Caki2 (cell line): ENCODE measurements at places on chromosomes 4 and X. TPM values are rescaled to one million over a fixed set of nuclear protein-coding genes. Genes with fewer than 3 reads are reported as not detected.

Gene GRSF1
- total RNA-seq: 95.2 and 97.6 TPM in 2 replicates

Gene IBSP
- total RNA-seq: not detected in 2 replicates

Gene TCP11X1
- total RNA-seq: not detected in 2 replicates

Gene QRFPR
- 3.4 and 13.8 TPM in 2 replicates for total RNA-seq

Gene HTN3
- not detected in 2 replicates for total RNA-seq

Gene DCK
- total RNA-seq: 19.1 and 25.8 TPM in 2 replicates

Gene ATOH1
- total RNA-seq: not detected in 2 replicates

Gene SOD3
- total RNA-seq: 108 and 112 TPM in 2 replicates

Gene PPARGC1A
- total RNA-seq: 1.4 and 1.6 TPM in 2 replicates

Gene GRIA2
- total RNA-seq: not detected in 2 replicates

Gene HHIP
- 1.4 and 17.2 TPM in 2 replicates for total RNA-seq

Gene SLBP
- 86.1 and 93.8 TPM in 2 replicates for total RNA-seq

Gene SLC6A8
- 1.7 and 2.1 TPM in 2 replicates for total RNA-seq

Gene GATA1
- total RNA-seq: not detected in 2 replicates

Gene NUP62CL
- total RNA-seq: 4.6 and 5.8 TPM in 2 replicates

Gene NEIL3
- total RNA-seq: 16.3 and 20.7 TPM in 2 replicates

Gene RBMXL3
- total RNA-seq: not detected in 2 replicates

Gene RGN
- not detected in 2 replicates for total RNA-seq

Gene BMP2K
- total RNA-seq: 28.4 and 53.5 TPM in 2 replicates

Gene BEX3
- total RNA-seq: 289 and 328 TPM in 2 replicates

Gene UGT2B15
- not detected in 2 replicates for total RNA-seq

Gene OPRPN
- total RNA-seq: not detected in 2 replicates

Gene ADGRG4
- total RNA-seq: not detected in 2 replicates

Gene CLDN22
- total RNA-seq: not detected in 2 replicates

Gene TRIM61
- not detected in 2 replicates for total RNA-seq

Gene ERCC6L
- 3.4 and 5.5 TPM in 2 replicates for total RNA-seq

Gene COX7B2
- total RNA-seq: not detected in 2 replicates

Gene PPEF2
- not detected in 2 replicates for total RNA-seq

Gene ASB11
- total RNA-seq: not detected in 2 replicates

Gene CCSER1
- 0.98 and 2.3 TPM in 2 replicates for total RNA-seq

Gene ARHGAP24
- 0.67 and 1.2 TPM in 2 replicates for total RNA-seq

Gene PPEF1
- total RNA-seq: not detected in 2 replicates

Gene EVC
- total RNA-seq: 11.5 and 24.0 TPM in 2 replicates

Gene MAGEB10
- not detected in 2 replicates for total RNA-seq

Gene TTC29
- total RNA-seq: not detected in 2 replicates

Gene CDKL5
- total RNA-seq: 0.34 and 0.35 TPM in 2 replicates

Gene GUCY1A1
- 15.5 and 17.2 TPM in 2 replicates for total RNA-seq

Gene PTTG2
- not detected in 2 replicates for total RNA-seq

Gene FATE1
- total RNA-seq: not detected in 2 replicates

Gene TEX13C
- not detected in 2 replicates for total RNA-seq

Gene DCHS2
- 0.34 and 3.0 TPM in 2 replicates for total RNA-seq

Gene CSAG2
- not detected in 2 replicates for total RNA-seq

Gene PROM1
- total RNA-seq: 0.17 TPM in 1 of 2 replicates, not detected in the other

Gene SH2D1A
- total RNA-seq: not detected in 2 replicates

Gene RAB33A
- total RNA-seq: not detected in 2 replicates

Gene GIMD1
- total RNA-seq: not detected in 2 replicates

Gene SPOCK3
- total RNA-seq: 1.7 TPM in 1 of 2 replicates, not detected in the other

Gene CSN1S1
- not detected in 2 replicates for total RNA-seq
